ENCODE measurements at places on chromosomes 1 and 21.

DNA sequence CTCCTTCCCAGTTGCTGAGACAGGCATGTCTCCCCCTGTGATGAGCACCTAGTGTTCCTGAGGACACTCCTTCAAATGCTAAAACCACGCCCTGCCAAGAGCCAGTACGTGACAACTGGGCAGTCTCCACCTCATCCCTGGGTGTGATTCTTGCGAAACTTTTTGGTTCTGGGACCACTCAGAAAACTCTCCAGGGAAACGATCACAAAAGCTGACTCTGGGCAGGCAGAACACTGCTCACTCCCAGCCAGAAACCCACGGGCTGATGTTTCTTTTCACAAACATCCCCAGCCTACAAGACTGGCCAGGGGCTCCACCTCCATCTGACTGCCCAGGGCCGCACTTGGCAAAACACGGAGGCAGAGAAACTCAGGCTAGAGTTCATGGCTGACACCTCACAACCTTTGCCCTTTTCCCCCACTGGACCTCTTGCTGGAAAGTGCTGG is 24.4 kb downstream of the DHRS3 start:
- no peak for DNase-seq

- DNase-seq = no peak
Measured at GRCh38 chr1:59143133-59143487, 153.8 kb upstream of the FGGY start.

GRCh38 chr1:162487241-162487640 is 10.4 kb upstream of the UHMK1 start:
- DNase-seq = no peak

- DNase-seq = no peak
Measured at GRCh38 chr1:183844806-183845205, 39.9 kb downstream of the RGL1 start.

GRCh38 chr1:27029517-27029916 is 16.9 kb upstream of the TENT5B start:
- DNase-seq = no peak

DNA sequence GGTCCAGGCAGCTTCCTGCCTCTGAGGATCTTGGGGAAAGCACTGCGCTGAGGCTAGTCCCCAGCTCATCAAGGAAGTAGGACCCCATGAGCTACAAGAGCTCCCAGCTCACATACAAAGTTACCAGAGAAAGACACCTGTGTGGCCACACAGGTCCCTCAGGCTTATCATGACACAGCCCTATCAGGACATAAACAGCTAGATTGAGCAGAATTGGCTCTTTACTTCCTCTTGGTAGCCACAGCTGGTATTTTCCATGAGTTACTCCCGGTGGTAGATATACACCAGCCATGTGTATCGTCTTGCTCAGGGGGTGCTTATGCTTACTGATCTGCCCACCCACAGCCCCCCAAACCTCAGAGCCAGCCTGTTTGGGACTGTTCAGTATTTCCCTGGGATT is 1.2 kb downstream of the LENEP start:
- no peak for DNase-seq

- DNase-seq = no peak
Measured at GRCh38 chr1:1921901-1922701, 3.0 kb upstream of the TMEM52 start.

- no peak for DNase-seq
Measured at GRCh38 chr1:91700332-91700731, 185.6 kb downstream of the TGFBR3 start.

DNA sequence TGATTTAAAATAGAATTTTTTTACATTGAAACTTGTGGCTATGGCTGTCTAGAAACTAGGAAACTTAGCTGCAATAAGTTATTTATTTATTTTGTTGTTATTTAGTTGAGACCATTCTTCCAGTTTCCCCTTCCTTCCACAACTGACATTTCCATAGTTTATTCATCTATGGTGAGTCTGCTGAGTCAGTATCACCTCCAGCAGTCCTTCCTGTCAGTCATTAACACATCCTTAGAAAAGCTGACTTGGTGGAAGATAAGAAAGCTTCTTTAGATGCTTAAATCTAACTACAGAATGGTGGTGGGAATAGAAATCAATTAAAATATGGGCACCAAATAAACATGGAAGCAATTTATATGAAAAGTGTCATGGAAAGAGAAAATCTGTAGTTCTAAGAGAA is 714.0 kb downstream of the RWDD3 start:
- no peak for DNase-seq

GRCh38 chr1:243267914-243268653 is 12.2 kb downstream of the SDCCAG8 start:
- DNase-seq = no peak

DNA sequence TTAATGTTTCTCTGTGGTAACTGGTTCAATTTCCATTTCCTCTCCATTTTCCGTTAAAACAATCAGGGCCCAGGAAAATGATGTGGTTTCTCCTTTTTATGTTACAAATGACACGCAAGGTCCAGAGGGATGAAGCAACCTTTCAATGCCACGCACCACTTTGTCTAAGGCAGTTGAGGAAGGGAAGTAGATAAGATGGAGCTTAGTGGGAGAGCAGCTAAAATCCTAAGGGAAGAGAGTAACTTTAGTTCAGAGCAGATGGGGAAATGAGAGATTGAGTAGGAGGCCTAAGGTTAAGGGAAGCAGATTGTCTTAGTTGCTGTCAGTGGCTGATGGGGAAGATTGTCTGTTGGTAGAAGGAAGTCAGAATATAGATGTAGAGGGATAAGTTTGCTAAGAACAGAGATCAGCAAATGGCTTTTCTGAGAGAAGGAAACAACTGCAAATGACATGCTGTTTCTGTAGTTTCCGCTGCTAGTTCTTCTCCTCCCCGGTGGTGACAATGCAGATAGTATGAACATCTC is 660 bp downstream of the CD1C start:
- no peak for DNase-seq

- DNase-seq = no peak
Measured at GRCh38 chr21:34800797-34801518, 132.2 kb downstream of the CLIC6 start.

GRCh38 chr1:119477710-119478109 is 29.3 kb upstream of the HSD3B1 start:
- DNase-seq = no peak

DNA sequence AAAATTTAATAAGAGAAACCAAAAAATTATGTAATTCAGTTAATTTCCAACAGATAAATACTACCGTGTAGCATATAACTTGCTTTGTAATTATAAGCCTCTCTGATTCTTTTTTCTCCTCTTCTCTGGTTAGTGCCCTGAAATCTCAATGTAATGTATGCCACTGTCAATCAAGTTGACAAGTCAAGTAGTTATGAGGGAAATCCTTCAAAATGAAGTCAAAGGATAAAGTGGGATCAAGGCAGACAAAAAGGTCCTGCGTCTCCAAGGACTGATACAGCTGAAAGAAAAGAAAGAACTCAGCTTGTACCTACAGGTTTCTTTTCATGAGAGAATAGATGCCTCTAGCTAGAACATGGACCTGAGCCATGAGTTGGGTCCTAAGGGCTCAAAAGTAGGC is 19.8 kb downstream of the VPS45 start:
- DNase-seq = no peak

- DNase-seq = no peak
Measured at GRCh38 chr1:159941591-159942560, 3.5 kb downstream of the IGSF9 start.

- no peak for DNase-seq
Measured at GRCh38 chr1:47692196-47692595, 254.4 kb downstream of the FOXD2 start.

GRCh38 chr1:53690411-53690810 is 48.6 kb downstream of the GLIS1 start:
- no peak for DNase-seq

DNA sequence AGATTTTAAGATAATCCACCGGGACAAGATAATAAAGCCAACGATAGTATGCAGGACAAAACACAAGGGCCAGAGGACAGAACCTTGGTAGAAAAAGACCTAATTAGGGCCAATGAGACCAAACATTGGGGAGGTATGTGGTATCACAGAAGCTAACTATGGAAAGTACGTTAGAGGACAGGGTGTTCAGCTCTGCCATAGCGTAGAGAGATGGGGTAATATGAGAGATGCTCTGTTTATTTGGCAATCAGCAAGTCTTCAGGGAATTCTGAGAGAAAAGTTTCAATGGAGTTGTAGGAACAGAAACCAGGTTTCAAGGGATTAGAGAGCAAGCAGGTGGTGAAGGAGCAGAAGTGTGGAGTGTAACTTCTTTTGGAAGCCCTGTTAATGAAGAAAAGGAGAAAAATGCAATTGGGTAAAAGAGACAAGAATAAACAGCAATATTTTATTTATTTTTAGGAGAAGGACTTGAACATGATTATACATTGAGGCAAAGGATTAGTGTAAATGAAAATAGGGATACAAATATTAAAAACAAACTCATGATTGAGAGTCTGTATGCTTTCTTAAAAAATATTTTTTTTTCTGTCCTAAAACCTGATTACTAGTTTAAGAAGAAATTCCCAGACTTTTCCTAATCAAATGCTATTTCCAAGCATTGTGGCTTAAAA is 24.0 kb downstream of the EEIG2 start:
- DNase-seq = no peak

DNA sequence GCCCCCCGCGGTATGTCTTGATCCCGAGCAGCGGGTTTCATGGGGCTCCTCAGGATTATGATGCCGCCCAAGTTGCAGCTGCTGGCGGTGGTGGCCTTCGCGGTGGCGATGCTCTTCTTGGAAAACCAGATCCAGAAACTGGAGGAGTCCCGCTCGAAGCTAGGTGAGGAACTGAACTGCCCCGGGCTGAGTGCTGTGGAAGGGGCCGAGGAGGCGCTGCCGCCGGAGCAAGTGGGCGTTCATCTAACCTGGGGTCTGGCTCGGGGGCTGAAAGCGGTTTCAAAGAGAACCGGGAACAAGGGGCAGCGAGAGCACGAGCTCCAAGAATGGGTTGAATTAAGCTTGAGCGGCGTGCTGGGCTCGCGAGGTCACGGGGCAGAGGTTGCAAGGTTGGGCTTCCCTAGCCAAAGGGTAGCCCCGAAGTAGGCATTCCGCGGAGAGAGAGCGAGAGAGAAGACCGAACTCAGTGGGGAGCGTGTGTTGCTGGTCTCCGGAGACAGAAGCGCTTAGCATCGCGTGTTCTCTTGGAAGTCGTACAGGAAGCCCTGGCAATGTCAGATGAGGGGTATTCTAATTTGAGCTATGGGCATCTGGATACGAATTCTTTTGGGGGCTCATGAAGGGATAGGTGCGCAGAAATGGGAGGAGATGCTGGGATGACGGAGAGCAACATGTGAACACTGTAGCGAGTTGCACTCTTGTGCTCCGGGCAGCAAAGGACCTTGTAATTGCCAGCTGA is 732 bp downstream of the HS2ST1 start:
- peak; percentile 38 for DNase-seq

- DNase-seq = no peak
Measured at GRCh38 chr1:245489838-245490237, 335.1 kb downstream of the KIF26B start.

- DNase-seq = no peak
Measured at GRCh38 chr1:185091480-185091879, 46.1 kb downstream of the RNF2 start.

DNA sequence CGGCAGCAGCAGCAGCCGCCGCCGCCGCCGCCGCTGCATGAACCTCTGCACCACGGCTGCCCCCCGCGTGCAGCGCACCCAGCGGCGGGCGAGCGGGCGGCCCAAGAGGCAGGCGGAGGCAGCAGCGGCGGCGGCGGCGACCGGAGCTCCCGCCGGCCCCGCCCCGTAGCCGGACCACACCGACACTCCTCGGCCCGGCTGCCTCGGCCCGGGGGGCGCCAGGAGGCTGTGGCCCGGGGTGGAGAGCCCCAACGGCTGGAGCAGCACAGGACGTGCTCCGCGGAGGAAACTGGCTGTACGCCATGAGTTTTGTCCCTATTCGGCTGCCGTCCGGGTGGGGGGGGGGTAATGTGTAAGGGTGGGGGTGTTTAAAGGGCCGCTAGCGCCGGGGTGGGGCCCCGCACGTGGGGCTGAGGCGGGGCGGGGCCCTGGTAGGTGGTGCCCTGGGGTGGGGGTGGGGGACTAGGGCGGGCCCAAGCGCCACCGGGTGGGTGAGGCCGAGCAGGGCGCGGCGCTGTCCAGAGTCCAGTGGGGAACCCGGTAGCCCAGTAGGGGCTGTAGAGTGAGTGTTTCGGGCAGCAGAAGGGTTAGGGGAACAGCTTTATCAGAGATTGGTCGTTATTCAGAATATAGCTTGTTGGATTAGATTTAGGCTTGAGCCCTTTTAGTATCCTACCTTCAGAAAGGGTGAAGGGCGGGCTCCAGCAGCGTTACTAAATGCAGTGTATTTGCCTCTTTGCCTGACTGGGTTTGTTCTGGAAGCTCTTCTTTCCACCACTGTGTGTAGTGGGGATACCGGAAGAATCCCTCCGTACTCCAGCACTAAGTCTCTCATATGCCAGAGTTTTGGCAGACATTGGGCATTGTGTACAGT is at the start of gene FAM78B:
TSS of gene FAM78B (minus strand) at position 304 of the 874 bp plus-strand sequence. CDS start 753 bp downstream, outside the sequence.
- peak; percentile 47 for DNase-seq

DNA sequence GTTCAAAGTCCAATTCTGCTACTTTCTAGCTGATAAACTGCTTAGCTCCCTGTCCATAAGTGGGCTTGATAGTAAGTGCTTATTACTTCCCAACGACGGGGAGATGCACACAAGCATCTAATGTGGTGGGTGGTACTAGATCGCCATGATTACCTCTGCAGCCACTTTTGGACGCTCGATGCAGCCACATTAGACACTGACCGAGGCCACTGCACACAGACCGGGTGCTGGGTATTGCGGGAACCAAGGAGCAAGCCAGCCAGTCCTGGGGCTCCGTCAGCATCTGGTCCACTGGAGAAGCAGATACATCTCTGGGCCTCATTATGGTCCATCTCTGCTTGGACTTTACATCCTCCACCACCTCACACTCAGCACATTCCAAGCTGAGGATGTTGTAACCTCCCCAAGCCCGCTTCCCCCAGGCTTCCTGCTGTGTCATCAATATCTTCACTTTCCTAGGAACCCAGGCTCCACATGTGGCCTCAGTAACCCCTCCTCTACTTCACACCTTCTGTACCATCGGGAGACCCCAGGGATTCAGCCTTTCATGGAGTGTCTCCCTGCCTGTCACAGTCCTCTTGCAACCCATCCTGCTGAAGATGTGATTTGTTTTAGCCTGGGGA is 48.2 kb downstream of the RHOU start:
- DNase-seq = no peak

- no peak for DNase-seq
Measured at GRCh38 chr1:107877745-107878144, 87.2 kb downstream of the VAV3 start.

GRCh38 chr1:25675729-25676476 is 59.3 kb downstream of the MAN1C1 start:
- peak; percentile 70 for DNase-seq

DNA sequence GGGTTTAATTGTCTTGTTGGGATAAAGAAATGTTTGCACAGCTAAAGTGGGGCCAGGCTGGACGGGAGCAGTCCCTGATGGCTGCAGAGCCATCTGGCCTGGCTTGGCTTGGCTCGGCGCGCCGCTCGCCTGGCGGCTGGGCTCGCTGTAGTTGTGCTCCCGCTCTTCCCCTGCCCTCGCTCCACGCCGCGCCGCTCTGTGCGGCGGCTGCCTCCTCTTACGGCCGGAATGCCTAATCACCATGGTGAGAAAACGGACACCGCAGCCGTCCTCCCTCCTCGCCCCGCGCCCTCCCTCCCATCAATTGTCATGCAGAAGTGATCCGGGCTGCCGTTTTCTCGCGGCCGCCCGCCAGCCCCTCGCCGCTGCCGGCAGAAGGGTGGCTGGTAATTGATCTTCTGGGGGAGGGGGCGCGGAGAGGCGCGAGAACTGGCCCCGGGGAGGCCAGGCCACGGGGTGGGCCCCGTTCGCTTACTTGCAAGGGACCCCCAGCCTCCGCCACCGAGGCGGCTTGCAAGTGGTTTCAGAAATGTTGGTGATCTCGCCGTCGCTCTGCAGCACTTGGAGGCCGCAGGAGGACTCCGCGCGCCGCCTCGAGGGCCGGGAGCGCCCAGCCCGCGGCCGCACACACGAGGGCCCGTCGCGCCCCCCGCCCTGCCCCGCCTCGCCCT is 12.4 kb downstream of the RNF220 start:
- no peak for DNase-seq

Data from activated CD8-positive, alpha-beta memory T cell treated with anti-CD3 and anti-CD28 coated beads, Interleukin-2, amount 50 U/mL, for 4 hours (primary cell).